ENCODE measurements at places on chromosomes 12 and 14.

DNA sequence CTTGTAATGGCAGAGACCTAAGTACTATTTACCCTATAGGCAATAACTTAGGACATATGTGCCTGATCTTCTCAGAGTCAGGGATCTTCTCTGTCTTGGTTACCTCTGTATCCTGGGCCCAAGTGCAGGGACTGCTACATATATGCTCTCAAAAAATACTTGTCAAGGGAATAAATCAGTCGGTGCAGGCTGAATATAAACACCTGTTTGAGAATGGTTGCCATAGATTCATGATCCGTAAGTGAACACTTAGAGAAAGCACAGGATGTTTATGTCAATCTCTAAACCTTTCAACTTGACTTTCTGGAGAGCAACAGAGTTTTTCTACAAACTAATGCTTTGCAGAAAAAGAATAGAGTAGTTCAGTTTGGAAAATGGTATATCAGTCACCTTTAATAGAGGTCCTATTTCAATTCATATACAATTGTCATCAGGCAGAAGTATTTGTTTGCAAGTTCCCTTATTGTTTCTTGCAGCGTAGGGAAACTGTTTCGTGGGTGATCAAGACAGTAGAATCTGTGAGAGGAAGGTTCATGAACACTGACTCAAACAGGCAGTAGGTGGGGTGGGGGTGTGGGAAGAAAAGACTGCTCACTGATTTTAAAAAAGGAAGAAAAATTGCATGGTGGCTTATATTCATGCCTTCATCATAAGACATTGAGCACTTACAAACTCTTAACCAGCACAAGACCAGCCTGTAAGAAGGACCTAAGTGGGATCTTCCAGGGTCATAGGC is 6.0 kb upstream of the UBE2N start:
- peak; percentile 19 for DNase-seq

DNA sequence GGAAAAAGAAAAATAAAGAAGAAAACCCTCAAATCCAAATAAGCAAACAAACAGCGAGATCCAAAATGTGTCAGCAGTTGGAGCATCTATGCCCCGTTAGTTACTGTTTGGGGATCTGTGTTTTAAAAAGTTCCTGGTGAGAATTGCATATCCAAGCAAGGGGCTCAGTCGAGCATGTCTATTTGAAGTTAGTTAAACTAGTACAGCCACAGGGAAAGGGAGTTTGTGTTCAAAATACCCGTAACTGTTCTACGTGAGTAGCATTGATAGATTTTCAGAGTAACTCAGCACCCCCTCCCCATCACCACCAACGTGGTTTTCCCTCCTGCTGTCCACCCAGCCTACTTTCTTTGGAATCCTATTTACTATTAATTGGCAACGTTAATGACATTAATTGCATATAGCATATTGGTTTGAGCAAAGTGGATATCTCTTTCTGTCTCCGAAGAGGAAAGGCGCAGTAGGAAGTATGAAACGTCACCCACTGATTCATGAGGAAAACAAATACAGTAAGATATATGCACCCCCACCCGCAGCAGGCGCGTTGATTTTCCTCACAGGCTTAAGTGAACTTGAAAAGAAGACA is 1.5 kb downstream of the NPAS3 start:
- DNase-seq = no peak

DNA sequence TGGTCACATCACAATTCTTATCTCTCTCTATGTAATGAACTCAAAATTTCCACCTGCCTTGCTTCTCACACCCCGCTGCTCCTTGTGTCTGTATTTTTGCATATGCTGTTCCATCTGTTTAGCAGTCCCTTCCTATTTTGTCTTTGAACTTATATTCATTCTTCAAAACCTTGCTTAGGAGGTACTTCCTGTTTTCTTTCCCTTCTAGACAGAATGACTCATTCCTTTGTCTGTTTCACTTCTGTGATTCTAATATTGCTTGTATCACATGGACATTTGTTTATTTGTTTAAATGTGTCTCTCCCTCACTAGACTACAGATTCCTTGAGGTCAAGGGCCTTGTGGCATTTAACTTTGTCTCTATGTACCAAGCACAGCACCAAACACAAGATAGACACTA is 424.2 kb downstream of the ETNK1 start:
- no peak for DNase-seq

DNA sequence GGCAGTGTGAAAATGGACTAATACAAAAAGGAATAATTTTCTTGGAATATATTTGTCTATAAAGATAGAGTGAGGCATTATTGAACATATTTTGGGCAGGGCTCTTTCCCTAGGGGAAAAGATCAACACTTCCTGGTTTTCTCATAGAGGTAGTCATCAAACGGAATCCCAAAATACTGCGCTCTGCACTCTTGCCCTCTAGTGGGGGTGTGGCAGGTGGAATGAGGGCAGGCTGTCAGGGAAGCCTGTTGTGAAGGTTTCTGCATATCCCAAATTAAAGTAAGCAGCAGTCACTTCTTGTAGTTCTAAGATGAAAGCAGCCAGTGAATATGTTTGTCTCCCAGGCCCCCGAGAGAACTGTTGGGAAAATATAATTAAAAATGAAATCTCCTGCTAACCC is 666.8 kb upstream of the TMEM132C start:
- DNase-seq = no peak

- peak; percentile 25 for DNase-seq
Measured at GRCh38 chr14:92759679-92760523, 11.5 kb upstream of the LGMN start.

GRCh38 chr12:51128919-51129318 is 44.0 kb downstream of the TFCP2 start:
- no peak for DNase-seq

DNA sequence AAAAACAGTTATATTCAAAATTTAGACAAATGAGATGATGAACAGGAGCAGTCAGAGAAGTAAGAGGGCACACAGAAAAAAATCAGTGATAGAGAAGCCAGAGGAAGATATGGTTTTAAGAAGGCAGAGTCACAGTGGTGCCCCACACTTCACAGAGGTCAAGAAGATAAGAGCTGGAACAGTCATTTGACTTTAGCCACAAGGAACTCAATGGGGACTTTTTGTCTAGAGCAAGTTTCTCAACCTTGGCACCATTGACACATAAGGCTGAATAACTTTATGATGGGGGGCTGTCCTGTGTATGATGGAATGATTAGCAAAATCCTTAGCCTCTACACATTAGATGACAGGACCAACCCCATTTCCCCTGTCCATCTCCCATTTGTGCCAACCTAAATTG is 172.8 kb upstream of the PLEKHG7 start:
- no peak for DNase-seq

DNA sequence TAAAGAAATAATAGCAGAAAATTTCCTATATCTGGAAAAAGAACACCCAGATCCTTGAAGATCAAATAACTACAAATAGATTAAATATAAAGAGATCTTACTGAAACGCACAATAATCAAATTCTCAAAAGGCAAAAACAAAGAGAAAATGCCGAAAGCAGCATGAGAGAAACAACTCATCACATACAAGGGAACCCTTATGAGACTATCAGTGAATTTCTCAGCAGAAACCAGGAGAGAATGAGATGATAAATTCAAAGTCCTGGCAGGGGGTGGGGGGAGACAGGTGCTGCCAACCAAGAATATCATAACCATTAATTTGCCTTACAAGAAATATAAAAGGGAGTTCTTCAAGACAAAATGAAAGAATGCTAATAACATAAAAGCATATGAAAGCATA is 73.7 kb downstream of the CEP128 start:
- DNase-seq = no peak

GRCh38 chr12:105057174-105057573 is 27.1 kb downstream of the ALDH1L2 start:
- DNase-seq = no peak

- DNase-seq = no peak
Measured at GRCh38 chr12:31220061-31220460, 105.9 kb downstream of the SINHCAF start.

DNA sequence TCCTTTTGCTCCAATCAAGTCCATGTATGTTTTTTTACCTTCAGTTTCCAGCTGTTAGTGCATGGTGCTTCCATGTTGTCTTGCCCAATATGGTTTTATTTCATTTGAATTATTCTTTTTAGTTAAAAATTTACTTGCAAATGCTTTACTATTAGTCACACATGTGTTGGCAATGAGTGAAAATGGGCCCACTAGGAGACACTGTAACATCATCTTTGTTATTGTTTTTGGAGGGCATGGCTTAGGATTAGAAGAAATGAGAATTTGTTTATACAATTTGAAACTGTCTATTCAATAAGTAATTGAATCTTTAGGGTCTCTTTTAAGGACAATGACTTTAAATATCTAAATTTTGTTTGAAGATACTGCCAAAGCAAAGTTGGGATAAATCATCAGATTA is 133.7 kb downstream of the BRMS1L start:
- DNase-seq = no peak

DNA sequence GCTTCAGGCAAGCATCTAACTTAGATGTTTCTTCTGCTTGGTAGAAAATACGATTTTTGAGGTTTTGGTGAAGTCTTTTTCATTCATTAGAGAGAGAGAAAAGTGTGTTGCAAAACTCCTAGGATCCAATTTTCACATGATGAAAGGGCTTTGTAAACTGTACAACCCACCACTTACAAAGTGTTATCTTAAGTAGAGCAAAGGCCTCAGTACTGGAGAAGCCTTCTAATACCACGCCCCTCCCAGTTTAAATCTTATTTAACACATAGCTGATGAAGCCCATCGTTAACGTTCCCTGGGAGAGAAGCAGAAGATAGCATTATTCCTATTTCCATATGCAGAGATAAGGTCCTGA is 869 bp downstream of the APOLD1 start:
- DNase-seq = no peak

DNA sequence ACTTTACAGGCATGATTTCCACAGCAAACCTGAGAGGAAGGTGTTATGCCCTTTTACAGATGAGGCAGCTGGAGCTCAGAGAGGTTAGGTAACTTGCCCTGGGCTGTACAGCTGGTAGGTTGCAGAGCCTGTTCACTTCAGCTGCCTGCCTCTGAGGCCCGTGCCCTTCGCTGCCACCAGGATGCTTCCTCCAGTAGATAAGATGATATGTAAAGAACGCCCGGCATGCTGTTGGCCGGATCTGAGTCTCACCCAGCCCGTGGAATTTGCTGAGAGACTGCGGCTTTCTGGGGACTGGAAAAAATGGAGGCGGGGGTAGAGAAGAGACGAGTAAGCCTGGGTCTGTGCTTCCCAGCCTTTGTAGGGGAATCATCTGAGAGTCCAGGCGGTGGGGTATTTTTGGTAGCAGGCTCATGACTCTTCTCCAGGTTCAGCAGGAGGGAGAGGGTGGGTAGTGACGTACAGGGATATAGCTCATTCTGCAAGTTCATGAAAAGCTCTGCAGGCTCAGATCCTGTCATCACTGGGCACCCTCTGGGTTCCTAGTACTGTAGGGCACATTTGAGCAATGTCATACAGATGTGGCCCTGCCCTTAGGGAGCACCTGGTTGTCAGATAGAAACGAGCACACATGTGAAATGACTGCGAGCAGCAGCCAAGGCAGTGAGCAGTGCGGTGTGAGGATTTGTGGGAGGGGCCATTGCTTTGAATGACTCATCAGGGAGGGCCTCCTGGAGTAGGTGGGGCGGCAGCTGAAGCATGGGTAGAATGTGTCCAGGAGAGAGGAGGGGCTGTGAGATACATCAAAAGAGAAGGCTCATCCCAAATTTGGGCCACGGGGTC is 159.4 kb downstream of the TSPAN9 start:
- DNase-seq = peak; percentile 41

- DNase-seq = no peak
Measured at GRCh38 chr12:51777457-51777856, 71.1 kb downstream of the FIGNL2 start.

DNA sequence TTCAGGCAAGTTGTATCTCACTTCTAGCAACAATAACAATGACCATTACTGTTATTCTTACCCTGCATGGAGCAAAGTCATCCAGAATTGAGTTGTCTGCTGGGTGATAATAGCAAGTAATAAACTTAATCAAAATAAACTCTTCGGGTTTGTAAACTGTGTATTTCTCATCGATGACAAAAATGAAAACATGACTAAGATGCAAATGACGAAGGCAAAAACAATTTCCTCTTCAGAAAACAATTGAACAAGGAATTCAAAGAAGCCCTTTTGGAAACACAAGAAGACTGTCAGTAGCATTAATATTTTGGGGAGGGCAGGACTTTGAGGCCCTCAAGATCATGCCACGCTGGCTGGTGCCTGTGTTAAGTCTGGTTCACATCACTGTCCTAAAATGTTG is 232.0 kb downstream of the BTG1 start:
- no peak for DNase-seq

DNA sequence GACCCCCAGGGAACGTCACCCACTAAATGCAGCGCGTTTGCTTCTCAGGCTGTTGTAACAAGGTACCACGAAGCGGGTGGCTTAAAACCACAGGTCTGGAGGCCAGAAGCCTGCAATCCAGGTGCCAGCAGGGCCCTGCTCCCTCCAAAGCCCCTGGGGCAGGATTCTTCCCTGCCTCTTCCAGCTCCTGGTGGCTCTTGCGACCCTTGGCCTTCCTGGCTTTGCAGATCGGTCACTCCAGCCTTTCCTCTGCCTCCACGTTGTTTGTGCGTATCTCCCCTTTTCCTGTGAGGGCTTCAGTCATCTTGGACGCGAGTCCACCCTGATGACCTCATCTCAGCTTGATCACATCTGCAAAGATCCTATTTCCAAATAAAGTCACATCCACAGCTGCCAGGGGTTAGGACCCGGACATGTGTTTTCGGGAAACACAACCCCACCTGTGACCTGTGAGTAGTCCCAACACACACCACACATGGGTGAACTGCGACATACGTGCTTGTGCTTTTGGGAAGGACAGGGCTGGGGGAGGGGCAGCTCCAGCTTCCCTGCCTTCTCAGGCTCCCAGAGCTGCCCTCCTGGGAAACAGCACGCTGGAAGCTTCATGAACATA is 114.5 kb upstream of the NCOR2 start:
- DNase-seq = no peak

DNA sequence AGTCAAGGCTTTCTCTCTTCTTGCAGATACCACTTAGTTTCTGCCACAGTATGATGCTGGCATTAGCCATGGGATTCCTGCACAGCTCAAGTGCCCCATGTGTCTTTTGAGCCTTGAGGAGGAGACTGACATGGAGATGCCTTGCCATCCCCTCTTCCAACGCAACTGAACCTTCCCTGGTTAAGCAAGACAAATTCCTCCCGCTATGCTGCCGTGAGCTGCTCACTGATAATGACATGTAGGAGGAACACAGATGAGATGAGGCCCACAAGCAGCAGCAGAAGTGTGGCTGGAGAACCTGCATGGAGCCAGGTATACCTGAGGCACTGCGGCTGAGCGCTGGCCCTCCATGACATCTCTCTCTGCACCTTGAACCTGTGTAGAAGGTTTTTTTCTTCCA is 15.4 kb upstream of the PPP1R1A start:
- no peak for DNase-seq

DNA sequence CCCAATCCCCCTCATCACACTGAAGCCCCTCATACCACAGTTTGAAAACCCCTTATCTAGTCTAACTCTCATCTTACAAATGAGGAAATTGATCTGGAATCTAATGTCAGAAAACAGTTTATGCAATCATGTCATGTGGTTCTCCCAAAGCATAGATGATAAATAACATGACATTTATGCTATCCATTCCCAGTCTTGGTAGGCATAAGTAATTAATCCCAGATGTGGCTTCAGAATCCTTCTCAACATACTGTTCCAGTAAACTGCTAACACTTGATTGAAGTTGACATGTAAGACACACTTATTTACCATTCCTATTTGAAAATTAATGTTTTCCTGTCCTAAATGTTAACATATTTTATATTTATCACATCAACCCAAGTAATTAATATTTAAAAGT is 168.7 kb downstream of the GALC start:
- no peak for DNase-seq
